ENCODE measurements at places on chromosomes 6 and 20. TPM values are rescaled to one million over a fixed set of nuclear protein-coding genes. Genes with fewer than 3 reads are reported as not detected.

The LY6G5B gene
- total RNA-seq, result 3.4 TPM

The ZC2HC1B gene
- not detected for total RNA-seq

The VSX1 gene
- total RNA-seq, result under 0.01 TPM

The AGER gene
- total RNA-seq, result 0.98 TPM

The TCF15 gene
- total RNA-seq, result 0.49 TPM

The RBM12 gene
- 73.8 TPM for total RNA-seq

The KCNK5 gene
- 0.25 TPM for total RNA-seq

The GSTA2 gene
- not detected for total RNA-seq

The TRDN gene
- total RNA-seq, result 0.25 TPM

The FAM209A gene
- total RNA-seq, result not detected

The MICA gene
- 0.49 TPM for total RNA-seq

The E2F3 gene
- 8.4 TPM for total RNA-seq

The MUC22 gene
- total RNA-seq, result not detected

The SHLD1 gene
- 6.6 TPM for total RNA-seq

The CALHM4 gene
- not detected for total RNA-seq

The PAK1IP1 gene
- 17.0 TPM for total RNA-seq

The TCP1 gene
- total RNA-seq, result 248 TPM

The TAP2 gene
- 2.2 TPM for total RNA-seq

The RIPOR2 gene
- total RNA-seq, result 21.4 TPM

The OR2H1 gene
- not detected for total RNA-seq

The COL12A1 gene
- 28.3 TPM for total RNA-seq

The DYNLT2 gene
- total RNA-seq, result 3.2 TPM

The FOXC1 gene
- total RNA-seq, result 6.9 TPM

The TREML1 gene
- total RNA-seq, result not detected

The GABRR1 gene
- total RNA-seq, result not detected

The CENPW gene
- total RNA-seq, result 3.2 TPM

The F13A1 gene
- 3.2 TPM for total RNA-seq

The TMEM244 gene
- total RNA-seq, result 1.2 TPM

The KIF25 gene
- total RNA-seq, result 0.25 TPM

The LEMD2 gene
- total RNA-seq, result 23.6 TPM

The RIMS4 gene
- 46.0 TPM for total RNA-seq

The SPTLC3 gene
- 0.98 TPM for total RNA-seq

The CFAP206 gene
- total RNA-seq, result 1.2 TPM

The ADAM33 gene
- total RNA-seq, result 2.0 TPM

The FRMD1 gene
- total RNA-seq, result not detected

The PDYN gene
- total RNA-seq, result 4.9 TPM

Measured in temporal lobe (tissue), 4 donors.